ENCODE measurements at places on chromosomes 2 and 18.

DNA sequence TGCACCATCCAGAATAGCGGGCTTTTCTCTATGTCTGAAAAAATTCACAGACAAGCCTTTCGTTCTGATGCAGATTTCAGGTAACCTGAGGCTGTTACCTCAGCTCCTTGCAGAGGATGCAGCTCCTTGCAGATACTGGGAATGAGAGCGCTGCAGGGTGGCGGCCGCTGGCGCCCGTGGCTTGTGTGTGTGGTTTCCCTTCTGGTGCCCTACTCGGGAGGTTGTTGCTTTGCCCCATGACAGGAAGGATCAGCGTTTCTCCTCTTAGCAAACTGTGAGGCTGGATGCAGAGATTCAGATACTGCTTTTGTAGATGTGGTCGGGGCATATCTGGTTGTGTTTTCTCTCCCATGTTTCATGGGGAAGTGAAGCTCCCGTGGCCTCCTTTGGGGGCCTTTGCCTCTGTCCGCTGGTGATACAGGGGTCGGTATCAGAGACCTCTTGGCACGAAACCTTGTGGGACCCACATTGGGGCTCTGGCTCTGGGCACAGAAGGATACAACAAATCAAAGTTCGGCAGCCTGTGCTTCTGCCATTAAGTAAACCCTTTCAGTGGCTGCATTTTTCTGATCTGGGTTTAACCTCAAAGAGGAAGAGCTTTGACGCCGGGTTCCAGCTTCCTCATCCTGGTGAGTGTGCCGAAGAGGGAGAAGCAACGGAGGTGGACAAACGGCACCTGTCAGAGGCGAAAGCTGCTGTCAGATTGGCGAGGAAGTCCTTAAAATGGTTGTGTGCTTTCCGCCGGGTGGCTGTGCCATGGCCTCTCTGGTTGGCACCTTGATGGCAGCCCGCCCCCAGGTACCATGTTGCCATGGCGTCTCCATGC, 127.8 kb downstream of the MBP start:
- no peak for DNase-seq

DNA sequence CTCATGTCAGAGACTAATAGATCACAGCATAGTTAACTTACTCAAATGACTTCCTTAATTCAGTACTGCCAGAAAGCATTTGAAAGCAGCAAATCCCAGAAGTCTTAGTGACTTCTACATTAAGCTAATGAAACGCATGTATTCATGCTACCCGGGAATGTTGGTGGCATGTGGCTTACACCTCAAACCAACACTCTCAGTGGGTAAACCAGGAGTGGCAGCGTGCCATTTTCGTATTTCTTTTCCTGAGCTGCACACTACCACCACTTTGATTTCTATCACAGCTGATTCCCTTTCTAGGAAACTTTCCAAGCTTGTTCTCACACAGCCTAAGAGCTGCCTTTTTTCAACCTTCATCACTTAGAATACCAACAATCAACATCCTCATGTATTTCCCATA, 646.6 kb downstream of the NRXN1 start:
- DNase-seq: no peak

DNA sequence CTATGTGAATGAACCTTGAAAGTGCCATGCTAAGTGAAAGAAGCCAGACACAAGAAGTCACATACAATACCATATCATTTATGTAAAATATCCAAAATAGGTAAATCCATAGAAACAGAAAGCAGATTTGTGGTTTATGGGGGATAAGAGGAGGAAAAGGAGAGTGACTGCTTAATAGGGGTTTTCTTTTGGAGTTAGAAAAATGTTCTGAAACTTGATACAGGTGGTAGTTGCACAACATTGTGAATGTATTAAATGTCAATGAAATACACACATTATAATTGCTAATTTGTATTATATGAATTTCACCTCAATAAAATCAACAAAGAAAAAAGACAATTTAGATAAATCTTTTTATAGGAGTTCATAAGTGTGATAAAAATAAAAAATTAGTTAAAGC, 37.1 kb downstream of the MEMO1 start:
- DNase-seq: no peak

- no peak for DNase-seq
These were observed 111.2 kb downstream of the PMAIP1 start for GRCh38 chr18:60010984-60011383.

- no peak for DNase-seq
These were observed 8.9 kb downstream of the EPC2 start for GRCh38 chr2:148653437-148653836.

DNA sequence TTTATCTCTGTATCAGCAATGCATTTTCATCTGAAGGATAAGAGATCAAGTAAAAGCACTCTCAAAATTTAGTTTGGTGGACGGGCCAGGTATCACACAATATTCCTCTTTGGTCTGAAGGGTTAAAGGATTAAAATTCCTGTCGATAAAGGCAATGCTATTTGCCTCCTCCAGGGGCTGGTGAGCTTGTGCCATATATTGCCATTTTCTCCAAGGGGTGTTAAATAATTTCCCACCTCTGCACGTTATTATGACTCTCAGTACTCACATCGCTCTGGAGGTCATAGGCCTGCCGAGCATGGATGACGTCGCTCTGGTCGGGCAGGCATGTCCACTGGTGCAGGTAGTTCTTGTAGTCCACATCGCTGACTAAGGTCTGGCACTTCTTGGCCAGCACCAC, 94.2 kb downstream of the NEB start:
- DNase-seq: no peak

- DNase-seq: no peak
These were observed 9.2 kb upstream of the WDR33 start for GRCh38 chr2:127820080-127820668.

GRCh38 chr2:51734115-51734514, 702.2 kb upstream of the NRXN1 start:
- no peak for DNase-seq

DNA sequence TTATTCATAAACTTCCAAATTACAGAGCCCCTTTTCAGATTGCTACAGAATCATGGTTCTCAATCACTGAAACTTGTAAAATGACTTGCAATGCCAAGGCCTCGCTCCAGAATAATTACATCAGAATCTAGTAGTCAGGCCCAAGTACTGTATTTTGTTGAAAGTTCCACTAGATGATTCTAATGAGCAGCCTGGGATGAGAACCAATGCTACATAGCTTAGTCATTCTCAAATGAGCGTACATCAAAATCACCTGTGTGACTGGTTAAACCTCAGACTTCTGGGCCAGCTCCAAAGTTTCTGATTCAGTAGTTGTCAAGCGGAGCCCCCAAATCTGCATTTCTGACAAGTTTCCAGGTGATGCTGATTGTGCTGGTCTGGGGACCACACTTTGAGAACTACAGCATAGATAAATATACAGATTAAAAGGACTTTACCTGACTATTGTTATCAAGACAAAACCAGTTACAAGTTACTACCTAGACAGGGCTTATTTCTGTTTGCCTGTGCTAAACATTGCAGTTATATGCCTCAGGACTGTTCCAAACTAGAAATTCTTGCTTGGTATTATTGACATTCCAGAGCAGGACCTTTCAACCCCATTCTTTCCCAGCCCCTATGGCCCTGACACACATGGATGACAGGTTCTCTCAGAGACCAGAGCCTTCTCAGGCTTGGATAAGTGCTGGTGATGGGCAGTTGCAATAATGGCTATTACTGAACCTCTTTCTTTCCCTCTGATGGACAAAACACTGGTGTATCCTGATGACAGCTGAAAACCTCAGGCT, 83.1 kb downstream of the UPP2 start:
- DNase-seq: no peak

- no peak for DNase-seq
These were observed 33.8 kb upstream of the ACYP2 start for GRCh38 chr2:54081574-54081973.

- no peak for DNase-seq
These were observed 60.5 kb downstream of the CDH7 start for GRCh38 chr18:65811307-65811706.

DNA sequence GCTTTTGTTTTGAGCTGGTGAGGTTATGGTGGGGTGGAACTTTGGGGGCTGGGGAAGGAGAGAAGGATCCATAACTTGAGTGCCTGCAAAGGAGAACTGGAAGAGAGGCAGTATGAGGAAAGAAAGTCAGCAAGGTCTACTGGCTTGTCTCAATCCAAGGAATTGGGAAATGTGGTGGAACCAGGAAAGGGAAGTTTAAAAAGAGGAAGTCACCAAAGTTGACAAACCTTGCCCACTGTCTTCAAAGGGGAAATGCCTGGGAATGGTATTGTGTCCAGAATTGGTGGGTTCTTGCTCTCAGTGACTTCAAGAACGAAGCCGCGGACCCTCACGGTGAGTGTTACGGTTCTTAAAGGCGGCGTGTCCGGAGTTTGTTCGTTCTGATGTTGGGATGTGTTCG, 304.1 kb upstream of the FAM98A start:
- DNase-seq: no peak

DNA sequence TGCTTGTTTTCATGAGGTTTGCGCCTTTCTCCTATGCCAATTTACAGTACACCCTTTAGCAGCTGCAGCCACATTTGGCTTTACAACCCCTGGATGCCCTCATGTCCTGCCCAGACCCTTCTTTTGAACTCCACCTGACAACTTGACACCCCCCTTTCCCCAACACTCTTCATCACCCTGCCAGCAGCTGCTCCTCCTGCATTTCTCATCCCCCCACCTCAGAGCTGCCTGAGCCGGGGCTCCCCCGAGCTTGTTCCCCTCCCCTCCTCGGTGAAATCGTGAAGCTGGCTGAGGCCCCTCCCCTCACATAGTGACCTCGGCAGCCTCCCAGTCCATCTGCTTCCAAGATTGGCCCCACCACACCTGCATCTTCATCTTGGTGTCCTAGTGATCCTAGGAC, 40.5 kb downstream of the LRRFIP1 start:
- DNase-seq: no peak

- DNase-seq: no peak
These were observed 384.6 kb downstream of the PLCL1 start for GRCh38 chr2:198188982-198189381.

DNA sequence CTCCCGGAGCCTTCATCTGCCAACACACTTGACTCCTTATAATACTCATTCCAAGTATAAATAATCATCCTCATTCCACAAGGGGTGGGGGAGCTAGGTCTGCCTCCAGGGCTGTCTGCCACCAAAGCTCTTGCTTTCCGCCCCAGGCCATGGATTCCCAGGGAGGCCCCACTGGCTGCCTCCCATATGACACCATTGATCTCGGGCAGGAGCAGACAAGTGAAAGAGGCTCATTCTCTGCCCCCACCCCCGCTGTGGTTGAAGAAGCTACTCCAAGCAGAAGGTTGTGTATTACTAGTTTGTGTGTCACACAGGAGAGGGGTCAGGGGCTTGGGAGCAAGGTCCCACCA, 99.5 kb downstream of the MRO start:
- no peak for DNase-seq
